ENCODE measurements at places on chromosomes 2 and 18. TPM values are rescaled to one million over a fixed set of nuclear protein-coding genes. Genes with fewer than 3 reads are reported as not detected.

FAP gene
- 0.29 TPM for total RNA-seq

CFAP210 gene
- total RNA-seq, result not detected

SLC5A7 gene
- total RNA-seq, result 0.42 TPM

VIT gene
- 10.2 TPM for total RNA-seq

SPATA3 gene
- not detected for total RNA-seq

EVX2 gene
- total RNA-seq, result not detected

ZNF521 gene
- total RNA-seq, result 45.4 TPM

TMEM37 gene
- 8.0 TPM for total RNA-seq

ZSWIM2 gene
- not detected for total RNA-seq

LIPG gene
- total RNA-seq, result 2.1 TPM

CNDP2 gene
- 52.1 TPM for total RNA-seq

STON1 gene
- total RNA-seq, result 13.3 TPM

CXCR1 gene
- total RNA-seq, result 0.25 TPM

SERPINB2 gene
- total RNA-seq, result not detected
